PC-9 (cell line): ENCODE measurements at places on chromosomes 5 and 9.

DNA sequence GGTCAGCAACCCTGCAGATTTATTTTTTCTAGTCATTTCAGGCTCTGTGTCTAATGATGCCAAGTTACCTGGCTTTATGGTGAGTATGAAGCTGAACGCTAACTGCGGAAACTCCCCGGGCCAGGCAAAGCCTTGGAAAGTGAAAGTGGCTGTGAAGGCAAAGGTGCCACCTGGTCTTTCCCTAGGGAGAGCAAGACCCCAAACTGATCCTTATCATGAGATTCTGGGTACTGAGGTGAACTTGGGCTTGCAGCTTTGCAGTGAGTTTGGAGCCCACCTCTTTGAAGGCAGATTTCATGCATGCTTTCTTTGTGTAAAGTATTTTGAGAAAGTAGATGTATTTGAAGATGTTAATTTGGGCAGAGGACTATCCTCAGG is 63.3 kb downstream of the CARTPT start:
- H3K36me3 ChIP-seq: no peaks in the 10 kb centered on the region
- H3K27me3 ChIP-seq: no peaks in the 10 kb centered on the region
- H3K4me1 ChIP-seq: no peaks in the 10 kb centered on the region
- DNase-seq: no peak
- H3K27ac ChIP-seq: no peak overlapping the region

- DNase-seq: no peak
- no peaks in the 10 kb centered on the region for H3K27me3 ChIP-seq
Measured at GRCh38 chr5:68795190-68795589, 298.6 kb upstream of the SLC30A5 start.

DNA sequence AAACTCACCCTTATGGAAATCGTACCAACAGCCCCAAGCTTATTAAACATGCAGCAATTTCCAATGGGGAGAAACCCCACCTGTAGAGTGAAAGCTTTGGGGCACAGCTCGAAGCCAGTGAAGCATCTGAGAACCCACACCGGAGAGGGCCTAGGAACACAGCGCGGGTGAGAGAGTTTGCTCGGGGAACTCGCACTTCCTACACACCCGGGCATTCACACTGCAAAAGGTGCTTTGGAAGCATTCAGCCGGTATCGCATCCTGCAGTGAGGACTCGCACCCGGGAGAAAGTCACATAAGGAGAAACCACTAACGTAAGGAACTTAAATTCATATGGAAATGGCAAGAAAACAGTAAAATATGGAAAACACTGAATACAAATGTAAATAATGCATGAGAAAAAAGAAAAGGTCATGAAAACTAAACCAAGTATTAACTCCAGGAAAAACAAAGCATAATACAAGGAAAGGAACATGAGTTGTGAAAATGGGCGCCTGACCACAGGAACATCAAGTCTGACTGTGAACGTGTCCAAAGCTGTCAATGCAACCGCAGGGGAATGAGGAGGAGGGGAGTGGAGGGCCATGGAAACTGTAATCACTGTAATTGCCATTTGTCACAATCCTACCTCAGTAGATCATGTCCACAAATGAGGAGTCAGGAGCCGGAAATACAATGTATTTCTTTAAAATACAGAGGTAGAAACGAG is 28.7 kb downstream of the CAMSAP1 start:
- H3K27ac ChIP-seq: no peak overlapping the region
- no peaks in the 10 kb centered on the region for H3K4me1 ChIP-seq
- DNase-seq: no peak
- no peaks in the 10 kb centered on the region for H3K27me3 ChIP-seq

- DNase-seq: peak; percentile 86
- H3K4me1 ChIP-seq: peaks cover 9% of the 10 kb centered on the region
- no peak overlapping the region for H3K4me3 ChIP-seq
Measured at GRCh38 chr9:90301277-90301653, 341.4 kb downstream of the DIRAS2 start.

DNA sequence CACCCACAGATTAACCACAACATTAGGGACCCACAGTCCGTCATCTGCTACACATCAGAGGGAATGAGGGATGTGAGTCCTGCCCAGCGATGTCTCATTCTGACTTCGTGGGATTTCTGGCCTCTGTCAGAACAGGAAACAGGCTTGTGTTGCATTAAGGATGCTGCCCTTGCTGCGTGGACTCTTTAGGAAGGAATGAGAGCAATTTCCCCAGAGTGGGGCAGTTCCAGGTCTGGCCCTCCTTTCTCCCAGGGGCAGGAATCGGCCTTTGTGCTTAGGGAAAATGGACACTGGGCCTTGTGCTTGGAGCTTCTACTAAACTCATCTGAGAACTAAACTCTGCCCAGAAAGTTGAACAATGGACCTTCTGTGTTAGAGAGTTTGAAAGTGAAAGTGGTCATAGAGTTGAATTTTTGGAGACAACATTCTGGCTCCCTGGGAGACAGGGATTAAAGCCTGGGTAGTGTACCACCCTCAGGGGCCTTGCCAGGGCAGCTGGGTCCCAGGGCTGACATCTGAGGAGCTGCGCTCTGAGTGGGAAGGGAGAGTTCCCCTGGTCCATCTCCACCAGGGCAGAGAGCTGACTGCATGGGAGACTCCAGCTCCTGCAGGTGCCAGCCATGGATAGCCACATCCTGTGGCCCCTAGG is 37.8 kb upstream of the S1PR3 start:
- no peaks in the 10 kb centered on the region for H3K36me3 ChIP-seq
- H3K27ac ChIP-seq: no peak overlapping the region
- no peak overlapping the region for H3K4me3 ChIP-seq
- no peak for DNase-seq

- H3K36me3 ChIP-seq: no peaks in the 10 kb centered on the region
- no peak overlapping the region for H3K4me3 ChIP-seq
- H3K27ac ChIP-seq: no peak overlapping the region
- DNase-seq: no peak
- no peaks in the 10 kb centered on the region for H3K27me3 ChIP-seq
Measured at GRCh38 chr9:3403315-3403714, 122.5 kb downstream of the RFX3 start.
